Camera-type eye (tissue), 1 donor: ENCODE measurements at places on chromosomes 1 and 21. TPM values are rescaled to one million over a fixed set of nuclear protein-coding genes. Genes with fewer than 3 reads are reported as not detected.

KIAA0319L gene
- 120 TPM for total RNA-seq

AMY1A gene
- not detected for total RNA-seq

INTS7 gene
- total RNA-seq = 28.9 TPM

VASH2 gene
- 47.9 TPM for total RNA-seq

ELAPOR1 gene
- 7.4 TPM for total RNA-seq

ACOT11 gene
- 26.9 TPM for total RNA-seq

GJA8 gene
- total RNA-seq = 40.3 TPM

TFF3 gene
- 3.6 TPM for total RNA-seq

CENPS gene
- 9.1 TPM for total RNA-seq

IGSF21 gene
- total RNA-seq = 14.3 TPM

FMO2 gene
- 5.7 TPM for total RNA-seq

ACTL8 gene
- not detected for total RNA-seq

TGFB2 gene
- total RNA-seq = 79.6 TPM

FAM72D gene
- total RNA-seq = 0.66 TPM

ZNF593 gene
- 11.1 TPM for total RNA-seq

CD244 gene
- 0.16 TPM for total RNA-seq

GBP6 gene
- 0.38 TPM for total RNA-seq

KRTAP21-2 gene
- total RNA-seq = not detected

MAP1LC3C gene
- total RNA-seq = 10.1 TPM
